ENCODE measurements at places on chromosomes 11 and 22.

GRCh38 chr11:81644239-81644840 lies 1089.3 kb downstream of the FAM181B start:
- no peak for DNase-seq

- no peak for DNase-seq
These were observed 15.3 kb upstream of the RAB30 start for GRCh38 chr11:83087035-83087434.

GRCh38 chr11:93719310-93719709 lies 22.0 kb downstream of the TAF1D start:
- DNase-seq = no peak

DNA sequence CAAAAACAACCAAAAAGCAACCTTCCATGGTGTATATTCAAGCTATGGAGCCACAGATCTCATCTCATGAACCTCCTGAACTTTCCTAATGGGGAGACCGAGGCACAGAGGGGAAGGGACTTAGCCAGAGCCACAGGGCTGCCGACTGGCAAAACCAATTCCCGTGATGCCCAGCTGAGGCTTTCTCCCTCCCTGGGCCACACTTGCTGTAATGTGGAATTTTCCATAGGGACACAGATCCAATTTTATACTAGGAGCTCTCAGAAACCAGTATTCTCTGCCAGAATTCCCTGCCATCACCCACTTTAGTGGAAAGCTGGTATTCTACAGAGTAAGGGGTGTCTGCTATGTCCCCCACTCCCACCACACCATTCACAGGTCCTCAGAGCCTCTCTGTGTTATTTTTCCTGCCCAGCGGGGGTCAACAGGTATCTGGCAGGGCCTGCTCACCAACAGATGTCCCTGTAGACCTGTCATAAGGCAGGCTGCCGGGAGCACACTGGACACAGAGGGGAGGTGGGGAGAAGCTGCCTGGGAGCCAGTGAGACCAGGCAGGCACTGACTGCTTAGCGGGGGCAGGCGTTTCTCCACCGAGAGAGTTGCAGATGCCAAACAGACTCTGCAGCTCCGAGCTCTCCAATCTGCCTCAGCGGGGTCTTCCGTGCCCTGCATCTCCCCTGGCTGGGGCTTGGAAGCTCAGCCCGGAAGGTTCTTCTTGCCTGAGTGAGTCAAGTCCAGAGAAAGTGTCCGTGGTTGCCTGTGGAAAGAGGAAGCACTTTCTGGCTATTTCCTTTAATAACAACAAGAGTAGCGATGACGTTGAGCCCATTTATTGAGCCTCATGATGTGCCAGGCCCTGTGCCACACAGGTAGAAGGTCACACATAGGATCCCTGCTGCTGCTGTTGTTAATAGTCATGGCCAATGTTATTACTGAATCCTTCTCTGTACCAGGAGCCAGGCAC lies 26.3 kb downstream of the RPS6KA4 start:
- no peak for DNase-seq

DNA sequence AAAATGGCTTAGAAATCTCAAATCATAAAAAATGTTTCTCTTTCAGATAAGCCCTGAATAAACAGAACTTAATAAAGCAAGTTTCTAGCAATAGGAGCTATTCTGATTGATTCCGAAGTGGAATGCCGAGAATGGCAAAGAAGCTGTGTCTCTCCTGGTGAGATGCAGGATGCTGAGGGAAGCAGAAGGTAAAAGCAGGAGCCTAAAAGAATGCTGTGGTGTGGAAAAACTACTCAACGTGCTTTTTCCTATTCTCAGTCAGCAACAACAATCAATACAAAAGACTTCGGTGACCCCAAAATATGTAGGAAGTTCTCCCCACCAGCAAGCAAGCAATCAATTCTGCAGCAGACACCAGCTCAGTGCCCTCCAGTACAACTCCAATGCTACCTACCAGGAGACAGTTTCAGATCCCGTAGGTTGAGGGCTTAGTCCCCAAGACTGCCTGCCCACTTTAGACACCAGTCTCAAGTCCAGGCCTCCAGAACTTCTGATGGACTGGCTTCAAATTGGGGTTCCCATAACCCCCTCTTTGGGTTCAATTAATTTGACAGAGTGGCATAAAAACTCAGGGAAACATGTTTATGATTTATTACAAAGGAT lies 6.6 kb downstream of the CTSC start:
- DNase-seq = no peak

DNA sequence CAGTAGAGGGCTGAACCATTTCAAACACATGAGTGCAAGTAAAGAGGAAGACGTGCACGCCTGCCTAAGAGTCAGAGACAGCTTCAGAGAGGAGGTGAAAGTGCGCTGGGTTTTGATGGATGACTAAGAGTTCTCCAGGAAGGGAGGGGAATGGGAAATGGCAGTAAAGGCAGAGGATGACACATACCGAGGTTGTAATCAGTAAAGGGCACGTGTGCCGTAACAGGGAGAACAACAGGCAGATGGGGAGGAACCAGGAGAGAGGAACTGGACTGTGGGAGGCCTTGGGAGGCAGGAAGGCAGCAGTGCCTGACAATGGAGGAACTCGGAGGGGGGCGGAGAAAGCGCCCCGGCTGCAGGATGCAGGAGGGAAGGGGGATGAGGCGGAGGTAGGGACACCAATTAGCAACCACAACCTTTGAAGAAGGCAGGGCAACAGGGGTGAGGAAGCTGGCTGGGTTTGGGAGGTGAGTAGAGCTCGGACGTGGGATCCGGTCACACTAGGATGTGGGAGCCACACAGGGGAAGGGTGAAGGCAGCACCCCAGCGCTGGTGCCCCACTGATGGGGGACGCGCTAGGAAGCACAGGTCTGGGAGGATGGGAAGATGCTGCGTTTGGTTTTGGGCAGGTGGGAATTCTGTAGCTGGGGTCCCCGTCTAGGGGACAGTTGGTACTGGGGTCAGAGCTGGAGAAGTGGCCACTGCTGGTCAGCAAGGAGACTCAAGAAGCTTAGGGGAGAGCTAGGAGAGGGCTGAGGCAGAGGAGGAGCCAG lies 67.4 kb downstream of the SCUBE1 start:
- no peak for DNase-seq

- no peak for DNase-seq
These were observed 218.1 kb upstream of the PLET1 start for GRCh38 chr11:112478806-112479205.

DNA sequence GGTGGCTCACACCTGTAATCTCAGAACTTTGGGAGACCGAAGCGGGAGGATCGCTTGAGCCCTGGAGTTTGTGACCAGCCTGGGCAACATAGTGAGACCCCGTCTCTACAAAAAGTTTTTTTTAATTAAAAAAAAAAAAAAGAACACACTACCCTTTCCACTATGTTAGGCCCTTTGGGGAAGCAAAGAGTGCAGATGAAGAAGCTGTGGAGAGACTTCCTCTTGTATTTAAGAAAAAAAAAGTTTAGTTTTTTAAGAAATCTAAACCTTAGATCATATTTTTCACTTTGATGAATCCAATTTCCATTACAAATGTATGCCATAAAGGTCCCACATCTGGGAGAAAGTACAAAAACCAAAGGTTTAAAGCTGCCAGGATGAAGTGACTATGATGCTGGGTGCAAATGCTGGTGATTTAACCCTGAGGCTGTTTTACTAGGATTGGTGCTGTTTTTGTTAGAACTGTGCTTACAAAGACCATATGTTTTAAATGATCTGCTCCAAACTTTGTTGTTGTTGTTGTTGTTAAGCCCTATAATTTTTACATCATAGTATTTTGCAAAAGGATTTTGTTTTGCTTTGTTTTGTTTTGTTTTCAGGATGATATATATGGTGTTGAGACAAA lies 28.9 kb upstream of the ACER3 start:
- DNase-seq = no peak

- DNase-seq = no peak
These were observed 286.8 kb downstream of the BLID start for GRCh38 chr11:121829159-121829643.

DNA sequence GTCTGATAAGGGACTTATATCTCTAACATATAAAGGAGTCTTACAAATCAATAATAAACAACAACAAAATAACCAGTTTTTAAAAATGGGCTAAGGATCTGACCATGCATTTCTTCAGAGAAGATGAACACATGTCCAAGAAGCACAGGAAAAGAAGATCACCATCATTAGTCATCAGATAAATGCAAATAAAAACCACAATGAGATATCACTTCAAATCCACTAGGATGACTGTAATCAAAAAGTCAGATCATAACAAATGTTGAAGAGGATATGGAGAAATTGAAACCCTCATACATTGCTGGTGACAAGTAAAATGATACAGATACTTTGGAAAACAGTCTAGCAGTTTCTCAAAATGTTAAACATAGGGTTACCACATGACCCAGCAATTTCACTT lies 61.2 kb upstream of the MYOD1 start:
- no peak for DNase-seq

DNA sequence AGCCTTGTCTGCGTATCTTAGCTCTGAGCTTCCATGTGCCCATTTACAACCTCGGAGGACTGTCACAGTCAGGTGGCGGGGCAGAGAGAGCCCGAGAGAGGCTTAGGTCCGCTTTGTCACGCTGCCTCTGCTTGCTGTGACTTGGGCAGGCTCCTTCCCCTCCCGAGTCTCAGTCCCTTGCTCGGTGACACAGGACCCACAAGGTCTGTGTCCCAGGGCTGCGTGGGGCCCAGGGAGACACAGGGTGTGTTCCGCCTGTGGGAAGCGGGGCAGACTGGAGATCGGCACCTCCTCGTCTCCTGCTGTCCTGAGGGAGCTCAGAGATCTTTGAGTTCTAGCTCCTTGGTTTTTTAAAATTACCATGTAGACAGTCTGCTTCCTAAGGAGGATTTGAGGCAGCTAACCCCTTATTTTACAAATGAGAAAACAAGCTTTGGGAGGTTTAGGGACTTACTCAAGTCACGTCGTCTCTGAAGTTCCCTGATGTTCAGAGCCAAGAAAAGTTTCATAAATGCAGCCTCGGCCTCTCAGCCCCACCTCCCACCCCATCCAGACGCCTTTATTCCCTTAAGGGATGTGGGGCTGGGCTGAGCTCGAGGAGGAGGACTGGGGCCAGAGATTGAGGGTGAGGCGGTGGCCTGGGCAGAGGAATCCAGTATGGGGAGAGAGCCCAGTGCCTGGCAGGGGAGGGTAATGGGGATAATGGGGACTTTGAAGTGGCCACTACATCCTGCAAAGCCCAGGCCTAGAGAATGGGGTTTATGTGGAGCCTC lies 103.6 kb downstream of the NECTIN1 start:
- DNase-seq = no peak

DNA sequence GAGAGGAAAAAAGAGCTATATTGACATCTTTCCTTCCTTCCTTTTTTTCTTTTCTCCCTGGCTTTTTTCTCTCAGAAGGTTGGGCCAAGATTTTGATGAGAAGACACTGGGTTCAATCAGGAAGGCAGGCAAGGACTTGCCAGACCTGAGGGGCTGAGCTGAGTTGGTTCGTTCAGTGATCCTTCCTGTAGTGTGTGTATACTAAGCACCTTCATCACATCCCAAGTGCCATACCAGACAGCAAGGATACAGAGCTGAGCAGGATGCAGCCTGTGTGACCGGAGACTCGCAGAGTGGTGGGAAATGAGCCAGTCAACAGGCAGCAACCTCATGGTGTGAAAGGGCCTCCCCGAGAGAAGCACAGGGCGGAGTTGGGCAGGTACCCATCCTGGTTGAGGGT lies 95.5 kb downstream of the SPON1 start:
- DNase-seq = no peak

DNA sequence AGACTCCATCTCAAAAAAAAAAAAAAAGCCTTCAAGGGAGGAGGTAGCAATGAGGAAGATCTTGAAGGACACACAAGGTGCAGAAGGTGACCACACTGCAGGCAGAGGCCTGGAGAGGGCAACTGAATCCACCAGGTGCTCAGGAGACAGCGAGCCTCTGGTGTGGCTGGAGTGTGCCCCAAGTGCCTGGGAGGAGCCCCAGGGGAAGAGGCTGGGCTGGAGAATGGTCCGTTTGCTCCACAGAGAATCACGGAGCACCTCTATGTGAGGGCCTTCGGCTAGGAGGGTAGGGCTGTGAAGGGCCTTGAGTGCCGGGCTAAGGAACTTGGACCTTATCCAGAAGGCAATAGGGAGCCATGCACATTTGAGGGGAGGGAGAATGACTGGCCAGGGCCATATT lies 50.3 kb downstream of the ARRB1 start:
- DNase-seq = no peak

- DNase-seq = no peak
These were observed 48.5 kb downstream of the PITPNB start for GRCh38 chr22:27870234-27871191.

- DNase-seq = no peak
These were observed 236.1 kb downstream of the KCNA4 start for GRCh38 chr11:29780756-29781155.

- no peak for DNase-seq
These were observed 141.0 kb downstream of the SOX6 start for GRCh38 chr11:16215352-16215751.

- no peak for DNase-seq
These were observed 21.0 kb upstream of the MYEOV start for GRCh38 chr11:69272831-69273485.

GRCh38 chr11:64288353-64288750 lies 2.7 kb downstream of the GPR137 start:
- no peak for DNase-seq

DNA sequence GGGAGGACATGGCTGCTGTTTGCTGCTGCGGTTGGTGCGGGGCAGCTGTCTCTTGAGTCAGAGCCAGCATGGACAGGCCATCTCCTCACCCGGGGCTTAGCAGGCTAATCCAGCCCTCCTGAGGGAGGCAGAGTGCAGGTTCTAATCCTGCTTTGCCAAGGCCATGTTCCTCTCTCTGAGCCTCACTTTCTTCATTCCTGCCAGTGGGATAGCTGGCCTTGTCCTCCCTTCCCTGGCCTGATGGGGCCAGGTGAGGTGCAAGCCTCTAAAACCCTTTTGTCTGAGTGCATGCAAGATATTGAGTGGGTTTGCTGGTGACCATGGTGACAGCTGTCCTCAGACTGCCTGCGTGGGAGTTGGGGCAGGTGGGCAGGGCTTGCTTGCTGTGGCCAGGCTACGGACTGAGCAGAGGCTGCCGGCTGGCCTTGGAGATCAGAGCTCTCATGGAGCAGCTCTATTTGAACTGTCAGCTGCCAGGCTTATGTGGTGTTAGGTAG lies 3.6 kb downstream of the USP35 start:
- no peak for DNase-seq

DNA sequence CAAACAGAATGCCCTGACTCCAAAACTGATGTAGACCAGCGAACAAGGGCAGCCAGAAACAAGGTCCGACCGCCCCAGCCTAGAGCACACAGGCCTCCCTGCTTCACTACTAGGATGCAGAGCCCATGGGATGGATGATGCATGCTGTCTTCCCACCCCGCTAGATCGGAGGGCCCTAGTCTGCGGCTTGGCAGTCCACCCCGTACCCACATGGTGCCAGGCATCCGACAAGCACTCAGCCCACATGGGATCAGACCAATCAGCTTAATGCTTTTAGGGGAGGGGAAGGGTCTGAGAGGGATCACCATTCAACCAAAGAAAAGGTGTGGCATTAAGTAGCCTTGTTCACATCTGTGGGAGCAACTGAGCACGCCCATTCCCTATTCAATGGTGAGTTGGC lies 30.6 kb downstream of the PISD start:
- DNase-seq = no peak
